HTR-8/SVneo (cell line): ENCODE measurements at places on chromosomes 4 and X.
A peak's percentile ranks its signal among the peaks of the same experiment; 100 is the strongest.

DNA sequence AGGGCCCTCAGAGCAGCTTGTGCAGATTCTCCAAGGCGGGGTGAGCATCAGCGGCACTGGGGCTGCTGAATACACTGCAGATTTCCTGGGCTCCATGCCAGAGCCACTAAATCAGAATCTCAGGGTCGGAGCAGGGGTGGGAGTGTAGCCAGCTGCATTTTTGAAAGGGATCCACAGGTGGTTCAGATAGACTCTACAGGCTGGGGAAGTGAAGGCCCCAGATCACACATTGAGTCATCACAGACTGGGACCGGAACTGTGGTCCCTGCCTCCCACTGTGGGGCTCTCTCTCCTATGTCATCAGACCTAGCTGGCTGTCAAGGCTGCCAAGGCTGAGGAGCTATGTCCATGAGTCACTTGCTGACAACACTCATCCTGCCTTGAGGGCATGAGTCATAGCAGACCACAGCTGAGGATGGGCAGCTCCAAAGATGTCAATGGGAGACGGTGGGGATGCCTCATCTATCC lies 162.3 kb upstream of the MAMLD1 start:
- peak; percentile 75 for DNase-seq

DNA sequence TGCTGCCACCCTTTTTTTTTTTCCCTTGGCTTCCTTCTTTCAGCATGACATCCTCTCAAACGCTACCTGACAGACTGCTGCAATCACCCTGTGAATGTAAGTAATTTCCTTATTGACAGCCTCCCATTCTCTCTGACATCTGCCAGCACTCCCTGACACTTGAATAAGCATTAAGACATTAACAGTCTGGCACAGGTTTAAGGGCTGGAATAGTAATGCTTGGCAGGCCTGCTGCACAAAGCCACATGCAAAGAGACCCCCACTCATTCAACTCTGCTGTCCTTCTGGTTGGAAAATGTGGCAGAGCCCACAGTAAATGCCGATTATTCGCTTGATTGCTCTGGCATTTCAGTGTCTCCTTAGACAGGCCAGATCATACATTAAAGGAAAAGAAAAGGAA lies 28.1 kb upstream of the RASGEF1B start:
- DNase-seq = no peak

- DNase-seq = no peak
Measured at GRCh38 chr4:172986114-172986513, 182.5 kb upstream of the GALNT7 start.

DNA sequence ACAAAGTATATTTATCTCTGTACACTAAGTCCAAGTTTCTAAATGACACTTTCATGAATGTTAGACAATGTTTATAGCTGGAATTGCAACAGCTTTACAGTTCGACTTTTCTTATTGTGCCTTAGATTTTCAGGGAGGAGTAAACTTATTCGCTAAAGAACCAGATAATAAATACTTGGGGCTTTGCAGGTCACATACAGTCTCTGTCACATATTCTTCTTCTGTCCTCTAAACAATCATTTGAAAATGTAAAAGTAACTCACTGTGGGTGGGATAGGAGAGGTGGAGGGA lies 132.6 kb downstream of the SPRY1 start:
- no peak for DNase-seq

DNA sequence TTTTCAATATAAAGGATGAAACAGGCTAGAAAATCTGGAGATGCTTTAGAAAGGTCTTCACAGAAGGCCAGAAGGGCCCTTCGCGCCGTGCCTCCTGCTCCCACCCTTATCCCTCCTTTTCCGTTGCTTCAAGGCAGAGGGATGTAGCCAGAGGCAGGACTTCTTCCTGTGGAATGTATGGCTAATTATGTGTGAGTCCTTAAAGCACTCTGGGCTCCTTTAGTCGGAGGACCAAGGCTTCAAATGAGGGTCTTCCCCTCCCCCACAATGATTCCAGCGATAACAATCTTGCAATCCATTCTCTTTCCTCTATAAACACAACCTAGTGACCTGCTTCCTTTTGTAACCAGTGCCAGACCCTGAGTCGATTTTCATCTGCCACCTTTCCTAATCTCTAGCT lies 103.5 kb downstream of the GPC3 start:
- no peak for DNase-seq

GRCh38 chr4:40763228-40763716 lies 13.5 kb downstream of the NSUN7 start:
- DNase-seq = no peak

DNA sequence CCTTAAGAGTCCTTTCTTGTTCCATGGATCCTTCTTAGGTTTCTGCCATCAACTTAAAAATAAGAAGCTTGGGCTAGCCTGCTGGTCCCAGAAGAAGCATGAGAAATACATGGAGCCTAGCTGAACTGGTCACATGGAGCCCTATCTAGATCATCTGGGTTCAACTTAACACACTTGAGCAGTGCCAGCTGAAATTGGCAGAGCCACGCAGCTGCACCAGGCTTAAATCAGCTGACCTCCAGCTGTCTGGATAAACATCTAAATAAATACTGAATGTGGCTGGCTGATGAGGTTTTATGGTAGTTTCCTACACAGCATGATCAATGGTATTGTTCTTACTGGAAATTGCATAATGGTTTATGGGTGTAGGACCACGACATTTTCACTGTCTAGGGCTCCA lies 598.4 kb upstream of the FAM241A start:
- DNase-seq = no peak

DNA sequence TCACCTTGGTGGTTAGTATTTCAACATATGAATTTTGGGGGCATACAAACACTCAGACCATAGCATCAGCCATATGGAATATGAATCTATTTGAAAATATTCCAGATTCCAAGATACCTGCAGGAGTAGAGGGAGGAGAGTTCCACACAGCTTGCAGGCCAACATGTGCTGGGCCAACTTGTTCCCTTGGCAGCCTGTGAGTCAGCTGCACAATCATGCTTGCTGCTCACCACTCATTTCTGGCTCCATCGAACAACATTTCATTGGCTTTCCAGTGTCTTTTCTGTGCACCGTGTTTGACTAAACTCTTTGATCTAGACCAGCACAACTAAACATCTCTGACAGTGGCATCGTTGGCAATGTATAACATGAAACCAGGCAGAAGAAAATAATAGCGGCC lies 282.5 kb upstream of the RASGEF1B start:
- DNase-seq = no peak

DNA sequence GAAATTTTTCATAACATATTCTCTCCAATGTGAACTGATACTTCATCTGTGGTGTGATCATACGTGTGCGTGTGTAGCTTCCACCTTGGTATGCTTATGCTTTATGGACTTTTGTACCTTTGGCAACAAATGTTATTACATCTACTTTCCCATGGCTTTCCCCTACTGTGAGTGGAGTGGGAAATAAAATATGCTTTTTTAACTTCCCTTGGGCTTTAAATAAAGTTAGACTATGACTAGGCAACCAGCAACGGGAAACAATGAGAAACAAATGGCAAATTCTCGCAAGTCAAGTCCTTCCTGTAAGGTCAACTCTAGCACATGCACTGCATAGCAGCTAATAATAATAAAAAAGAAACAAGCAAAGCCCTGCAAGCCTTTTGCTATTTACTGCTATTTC lies 205.0 kb upstream of the PDE5A start:
- DNase-seq = no peak

DNA sequence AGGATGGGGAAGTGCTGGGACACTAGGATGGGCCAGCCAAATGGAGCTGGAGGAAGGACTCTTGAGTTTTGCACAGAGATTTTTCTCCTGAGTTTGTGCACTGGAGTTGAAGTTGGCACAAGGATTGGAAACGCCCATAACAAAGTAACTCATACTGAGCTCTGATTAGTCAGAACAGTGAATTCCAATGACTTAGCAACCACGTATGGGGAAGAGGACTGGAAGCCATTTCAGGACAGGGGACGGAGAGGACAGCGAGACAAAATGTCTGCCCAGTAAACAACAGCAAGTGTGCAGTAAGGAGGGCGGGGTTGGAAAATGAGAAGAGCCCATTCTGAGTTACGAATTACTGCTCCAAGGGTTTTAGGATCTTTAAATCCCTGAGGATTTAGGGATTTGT lies 5.9 kb downstream of the RIPPLY1 start:
- no peak for DNase-seq

- no peak for DNase-seq
Measured at GRCh38 chrX:84737471-84737871, 235.2 kb upstream of the HDX start.

GRCh38 chrX:23919706-23920320 lies 12.0 kb downstream of the CXorf58 start:
- no peak for DNase-seq
